Mesothelial cell of epicardium (in vitro differentiated cells): ENCODE measurements at places on chromosomes 6 and 20. TPM values are rescaled to one million over a fixed set of nuclear protein-coding genes. Genes with fewer than 3 reads are reported as not detected.

The HLA-G gene
- 0.29 to 0.70 TPM (median 0.56 TPM) in 3 replicates for total RNA-seq

The C6orf132 gene
- 22.4 to 23.9 TPM (median 22.5 TPM) in 3 replicates for total RNA-seq

The SAMD10 gene
- 10.3 to 11.7 TPM (median 11.4 TPM) in 3 replicates for total RNA-seq

The CAGE1 gene
- 0.09 to 0.18 TPM (median 0.09 TPM) in 3 replicates for total RNA-seq

The PAK5 gene
- 0.36 to 0.54 TPM (median 0.42 TPM) in 3 replicates for total RNA-seq
